ENCODE measurements at places on chromosomes 3 and 15.

- no peak for DNase-seq
Measured at GRCh38 chr15:38768970-38769369, 204.4 kb upstream of the RASGRP1 start.

DNA sequence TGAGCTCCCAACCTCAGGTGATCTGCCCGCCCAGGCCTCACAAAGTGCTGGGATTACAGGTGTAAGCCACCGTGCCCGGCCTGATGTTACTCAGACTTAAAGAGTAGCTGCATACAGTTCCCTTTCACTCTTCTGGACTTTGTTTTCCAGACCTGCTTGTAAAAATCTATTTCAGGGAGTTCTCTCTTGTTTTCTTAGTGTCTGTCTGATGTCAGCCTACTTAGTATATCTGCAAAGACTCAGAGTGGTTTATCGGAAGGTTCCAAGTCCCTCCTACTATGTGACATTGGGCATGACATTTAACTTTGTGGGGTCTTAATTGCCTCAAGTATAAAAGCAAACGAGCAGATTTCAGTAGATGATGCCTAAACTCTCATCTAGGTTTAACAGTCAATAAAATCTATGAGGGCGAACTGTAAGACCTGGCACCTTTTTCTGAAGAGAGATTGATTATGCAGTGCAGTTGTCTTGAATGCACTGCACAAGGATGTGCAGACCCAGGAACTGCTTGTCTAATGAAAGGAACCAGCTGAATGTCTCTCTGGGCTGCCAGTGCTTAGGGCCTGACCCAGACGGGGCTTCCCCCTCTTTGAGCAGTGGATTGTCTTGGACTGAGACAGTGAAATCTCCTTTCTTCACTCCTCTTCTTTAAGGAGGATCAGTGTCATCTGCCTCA is 301.4 kb downstream of the PTPRG start:
- no peak for DNase-seq

DNA sequence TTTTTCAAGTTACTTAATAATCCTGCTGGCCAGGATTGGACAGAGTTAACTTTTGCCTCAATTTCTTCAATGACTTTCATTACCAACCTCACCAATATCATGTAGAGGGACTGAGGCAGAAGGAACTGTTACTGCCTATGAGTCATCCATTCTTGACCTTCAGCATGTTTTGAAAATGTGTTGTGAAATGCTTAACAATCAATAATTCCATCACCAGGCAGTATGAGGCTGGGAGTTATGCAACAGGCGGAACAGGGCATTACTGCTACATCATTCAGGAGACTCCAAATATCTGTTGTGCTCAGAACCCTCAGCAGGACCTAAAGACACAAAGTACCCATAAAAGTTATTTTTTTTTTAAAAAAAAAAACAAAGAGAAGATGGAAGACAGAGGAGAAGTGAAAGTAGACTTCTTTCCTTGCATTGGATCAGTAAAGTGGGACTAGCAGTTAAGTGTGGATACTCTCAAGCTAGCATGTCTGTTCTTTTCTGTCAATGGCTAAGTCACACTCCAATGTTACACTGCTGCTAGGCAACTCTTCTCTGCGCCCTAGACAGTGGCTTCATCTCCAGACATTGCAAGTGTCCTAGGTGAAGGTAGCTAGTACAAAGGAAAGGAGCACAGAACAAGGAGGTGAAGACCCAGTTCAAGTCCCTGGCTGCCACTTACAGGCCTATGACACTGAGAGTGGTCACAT is 184.9 kb upstream of the LPP start:
- no peak for DNase-seq

DNA sequence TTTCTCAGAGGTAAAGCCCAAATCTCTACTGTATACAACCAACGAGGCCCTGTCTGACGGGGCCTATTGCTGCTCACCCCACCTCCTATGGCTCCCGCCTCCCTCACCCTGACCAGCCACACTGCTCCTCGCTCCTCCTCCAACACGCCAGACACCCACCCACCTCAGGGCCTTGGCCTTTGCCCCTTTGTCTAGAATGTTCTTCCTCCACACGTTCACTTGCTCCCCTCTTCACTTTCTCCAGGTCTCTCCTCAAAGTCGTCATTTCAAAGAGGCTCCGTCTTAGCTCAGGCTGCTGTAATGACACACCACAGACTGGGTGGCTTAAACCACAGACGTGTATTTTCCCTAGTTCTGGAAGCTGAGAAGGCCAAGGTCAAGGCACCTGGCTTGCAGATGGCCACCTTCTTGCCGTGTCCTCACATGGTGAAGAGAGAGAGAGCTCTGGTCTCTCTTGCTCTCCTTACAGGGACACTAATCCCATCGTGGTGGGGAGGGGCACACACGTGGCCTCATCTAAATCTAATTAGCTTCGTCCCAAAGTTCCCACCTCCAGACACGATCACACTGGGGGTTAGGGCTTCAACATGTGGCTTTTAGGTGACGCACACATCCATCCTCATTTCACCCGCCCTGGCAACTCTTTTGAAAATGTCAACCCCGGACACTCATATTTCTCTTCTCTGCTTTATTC is 98.2 kb downstream of the TLE3 start:
- no peak for DNase-seq

DNA sequence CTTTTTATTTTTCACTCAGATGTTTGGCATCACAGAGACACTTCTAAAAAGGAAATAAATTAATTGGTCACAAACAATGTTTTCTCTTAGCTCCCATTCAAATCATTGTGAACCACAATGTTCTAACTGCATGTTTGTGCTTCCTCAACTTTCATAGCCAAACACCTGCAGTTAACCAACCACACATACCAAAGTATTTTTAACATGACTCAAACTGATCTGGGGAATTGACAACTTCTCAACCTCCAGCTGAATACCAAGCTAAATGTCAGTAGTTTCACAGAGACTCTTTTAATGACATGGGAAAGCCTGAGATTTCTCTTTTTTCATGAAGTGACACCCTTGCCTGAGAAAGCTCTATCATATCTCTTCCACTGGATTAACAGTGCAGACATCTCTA is 217.9 kb upstream of the MME start:
- DNase-seq, result no peak

- no peak for DNase-seq
Measured at GRCh38 chr3:123536153-123536895, 48.5 kb downstream of the HACD2 start.

Data from stimulated activated CD8-positive, alpha-beta memory T cell treated with anti-CD3 and anti-CD28 coated beads, Interleukin-12 subunit alpha, Interleukin-12 subunit beta, amount 100 ng/mL, for 4 hours (primary cell).